ENCODE measurements at places on chromosomes 3 and 15. TPM values are rescaled to one million over a fixed set of nuclear protein-coding genes. Genes with fewer than 3 reads are reported as not detected.

CCRL2 gene
- total RNA-seq: 4.1 TPM

IMPG2 gene
- 0.32 TPM for total RNA-seq

ARPP21 gene
- not detected for total RNA-seq

ARMC8 gene
- total RNA-seq: 74.4 TPM

OR5H1 gene
- not detected for total RNA-seq

FGF12 gene
- 0.44 TPM for total RNA-seq

PLEKHO2 gene
- total RNA-seq: 21.1 TPM

NDN gene
- total RNA-seq: 105 TPM

BFSP2 gene
- total RNA-seq: not detected

C3orf52 gene
- 0.64 TPM for total RNA-seq

IL16 gene
- total RNA-seq: 20.3 TPM

ITGB5 gene
- 286 TPM for total RNA-seq

PLA2G4F gene
- 1.8 TPM for total RNA-seq

FAM81A gene
- not detected for total RNA-seq

CCDC191 gene
- 4.3 TPM for total RNA-seq

HGD gene
- total RNA-seq: 25.9 TPM

MUC13 gene
- not detected for total RNA-seq

WDR93 gene
- 0.98 TPM for total RNA-seq

DNAH1 gene
- 11.5 TPM for total RNA-seq

EFCC1 gene
- total RNA-seq: 3.9 TPM

GP5 gene
- total RNA-seq: not detected

POTEB gene
- not detected for total RNA-seq

C3orf33 gene
- 6.3 TPM for total RNA-seq

WNT5A gene
- total RNA-seq: 54.7 TPM

CIP2A gene
- 5.1 TPM for total RNA-seq

APBA2 gene
- total RNA-seq: 0.64 TPM

PROK2 gene
- not detected for total RNA-seq

ANP32A gene
- 63.4 TPM for total RNA-seq

SENP5 gene
- total RNA-seq: 50.9 TPM

KIF15 gene
- 0.73 TPM for total RNA-seq

SEMA3G gene
- 12.3 TPM for total RNA-seq

C2CD4A gene
- not detected for total RNA-seq

IL5RA gene
- 0.48 TPM for total RNA-seq

NIT2 gene
- 66.9 TPM for total RNA-seq

PPM1L gene
- 24.6 TPM for total RNA-seq

SLC51A gene
- not detected for total RNA-seq

RPL35A gene
- total RNA-seq: 918 TPM

CEMIP gene
- total RNA-seq: 0.59 TPM

LMAN1L gene
- total RNA-seq: not detected

OSTN gene
- total RNA-seq: not detected

PLIN1 gene
- total RNA-seq: 132 TPM

VPS13C gene
- total RNA-seq: 117 TPM

WNT7A gene
- not detected for total RNA-seq

CHRD gene
- 20.3 TPM for total RNA-seq

COL6A5 gene
- total RNA-seq: not detected

SH2D7 gene
- not detected for total RNA-seq

MAP1A gene
- total RNA-seq: 8.8 TPM

VGLL3 gene
- 17.9 TPM for total RNA-seq

CACNA1D gene
- 32.1 TPM for total RNA-seq

GPR156 gene
- 0.64 TPM for total RNA-seq

TMA7 gene
- 343 TPM for total RNA-seq

TADA3 gene
- 73.4 TPM for total RNA-seq

LIPH gene
- 10.4 TPM for total RNA-seq

P3H2 gene
- 1.6 TPM for total RNA-seq

CACNA2D2 gene
- total RNA-seq: 2.0 TPM

UNC13C gene
- 0.32 TPM for total RNA-seq

All from breast epithelium (tissue), 4 donors.